AG08396 (cell line): ENCODE measurements at places on chromosomes 1 and 21.

DNA sequence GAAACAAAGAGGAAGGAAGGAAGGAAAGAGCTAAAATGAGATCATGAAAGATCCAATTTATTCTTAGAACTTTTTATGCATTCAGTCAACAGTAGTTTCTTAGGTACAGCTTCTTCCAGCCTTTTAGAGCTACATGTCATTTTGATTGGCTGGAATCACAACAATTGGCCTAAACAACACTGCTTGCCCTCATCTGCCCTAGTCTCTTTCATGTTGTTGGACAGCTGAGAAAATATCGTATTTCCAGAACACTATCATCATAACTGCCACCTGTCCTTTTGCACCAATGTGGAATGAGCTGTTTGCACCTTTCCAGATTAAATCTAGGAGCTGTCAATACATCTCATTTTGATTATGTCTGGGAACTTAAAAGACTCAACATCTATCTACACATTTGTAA lies 161.7 kb downstream of the TGFBR3 start:
- no peak for DNase-seq

DNA sequence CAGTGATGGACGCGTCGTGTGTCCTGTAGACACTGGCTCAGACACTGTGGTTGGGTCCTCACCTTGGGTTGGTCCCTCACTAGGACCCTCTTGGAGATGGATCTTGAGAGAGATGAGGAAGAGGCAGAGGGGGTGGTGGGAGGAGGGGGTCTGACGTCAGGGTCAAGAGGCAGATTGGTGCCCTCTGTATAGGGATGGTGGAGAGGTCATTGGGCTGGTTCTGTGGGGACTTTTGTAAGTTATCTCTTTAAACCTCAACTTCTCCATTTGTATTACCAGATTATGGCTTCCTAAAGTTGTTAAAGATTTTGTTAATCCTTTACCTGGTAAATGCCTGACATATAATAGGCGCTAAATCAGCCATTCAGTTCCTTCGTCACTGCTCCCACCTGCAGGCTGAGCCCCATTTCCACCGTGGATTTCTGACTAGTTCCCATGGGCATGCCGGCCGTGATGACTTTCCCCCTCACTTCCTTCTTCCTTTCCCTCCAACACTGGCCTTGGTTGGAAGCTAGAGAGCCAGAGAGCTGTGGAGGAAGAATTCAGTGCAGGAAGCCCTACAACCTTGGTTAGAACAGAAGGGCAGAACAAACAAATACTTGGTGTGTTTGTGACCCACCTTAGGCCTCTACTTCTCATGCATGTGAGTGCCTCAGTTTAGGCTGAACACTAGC lies 8.6 kb downstream of the H6PD start:
- no peak for DNase-seq

DNA sequence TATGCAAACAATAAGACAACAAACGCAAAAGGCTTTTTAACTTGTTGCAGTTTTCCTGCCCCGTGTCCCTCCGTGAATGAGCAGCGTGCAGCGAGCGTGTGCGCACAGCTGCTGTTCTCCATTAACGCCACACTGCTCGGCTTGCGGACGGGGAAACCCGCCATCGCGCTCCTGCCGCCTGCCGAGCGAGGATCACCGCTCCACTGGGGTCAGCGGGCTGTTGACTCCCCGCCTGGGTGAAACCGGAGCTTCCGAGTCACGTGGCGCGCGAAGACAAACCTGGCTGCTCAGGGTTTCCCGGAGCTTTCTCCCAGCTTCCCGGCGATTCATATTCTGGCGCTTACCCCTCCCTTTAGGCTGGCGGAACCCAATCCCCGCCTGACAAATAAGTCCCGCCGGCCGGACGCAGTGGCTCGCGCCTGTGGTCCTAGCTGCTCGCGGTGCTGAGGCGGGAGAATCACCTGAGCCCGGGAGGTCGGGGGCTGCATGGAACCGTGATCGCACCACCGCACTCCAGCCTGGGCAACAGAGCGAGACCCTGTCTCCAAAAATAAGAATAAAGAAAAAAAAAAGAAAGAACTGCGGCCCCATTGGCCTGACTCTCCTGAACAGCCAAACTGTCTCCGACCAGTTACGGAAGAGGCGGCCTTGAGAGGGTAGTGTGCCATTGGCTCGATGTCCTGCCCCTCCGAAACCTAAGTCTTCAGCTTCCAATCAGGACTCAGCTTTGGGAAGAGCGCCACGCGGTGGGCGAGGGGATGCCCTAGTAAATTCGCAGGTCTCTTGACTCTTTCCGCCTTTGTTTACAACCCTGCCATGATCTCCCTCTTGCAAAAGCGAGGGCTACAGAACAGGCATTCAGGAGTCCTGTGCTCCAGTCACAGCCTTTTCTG lies at the start of gene CREB3L4:
TSS of gene CREB3L4 (plus strand) at position 796 of the 893 bp plus-strand sequence. CDS start 624 bp downstream, outside the sequence.
- DNase-seq: peak; percentile 91

DNA sequence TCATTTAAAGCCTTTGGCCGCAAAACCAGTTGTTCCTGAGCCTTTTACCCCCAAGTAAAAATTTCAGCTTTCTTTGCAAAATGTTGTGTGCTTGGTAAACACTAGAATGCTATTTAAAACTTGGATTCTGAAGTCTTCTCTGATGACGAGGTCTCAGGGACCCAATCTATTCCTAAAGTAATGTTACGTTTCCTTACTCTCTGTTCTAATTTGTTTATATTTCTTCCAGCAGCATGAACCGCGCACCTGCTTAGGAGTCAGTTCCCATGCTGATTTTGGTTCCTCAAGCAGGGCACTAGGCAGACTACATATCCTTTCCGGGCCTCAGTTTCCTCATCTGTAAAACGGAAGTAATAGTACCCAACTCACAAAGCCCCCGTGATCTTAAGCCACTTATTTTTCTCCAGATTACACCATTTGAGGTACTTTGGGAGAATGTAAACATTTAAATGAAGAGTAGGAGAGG lies 969 bp upstream of the ALDH4A1 start:
- DNase-seq: no peak

- no peak for DNase-seq
Observed at GRCh38 chr1:84135341-84135740, 8.7 kb upstream of the PRKACB start.

DNA sequence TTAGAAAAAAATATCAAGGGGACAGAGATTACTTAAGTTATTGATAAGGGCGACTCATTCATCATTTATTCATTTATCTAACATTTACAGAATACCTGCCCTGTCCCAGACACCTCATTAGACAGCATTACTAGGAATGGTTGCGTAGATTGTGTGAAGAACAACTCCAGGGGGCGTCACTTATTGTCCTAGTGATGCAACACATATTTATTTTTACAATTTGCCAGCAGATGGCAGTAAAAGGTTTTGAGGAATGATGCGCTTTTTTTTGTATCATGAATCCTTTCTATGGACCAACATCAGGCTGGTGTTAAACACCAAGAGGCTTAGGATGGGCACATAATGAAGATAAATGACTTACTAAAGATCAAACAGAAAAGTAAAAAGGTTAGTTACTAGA lies 5.5 kb downstream of the NCAM2 start:
- no peak for DNase-seq

DNA sequence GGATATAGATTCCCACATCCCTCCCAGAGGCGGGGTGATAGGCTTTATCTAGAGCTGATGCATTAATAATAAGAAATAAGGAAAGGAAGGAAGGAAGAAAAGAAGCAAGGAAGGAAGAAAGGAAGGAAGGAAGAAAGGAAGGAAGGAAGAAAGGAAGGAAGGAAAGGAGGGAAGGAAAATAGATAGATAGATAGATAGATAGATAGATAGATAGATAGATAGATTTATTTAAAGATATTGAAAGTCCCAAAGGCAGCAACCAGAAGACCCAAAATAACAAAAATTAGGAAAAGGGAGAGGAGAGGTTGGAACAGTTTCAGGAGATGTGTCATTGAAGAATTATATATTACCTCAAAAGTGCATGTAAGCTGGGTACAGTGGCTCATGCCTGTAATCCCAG lies 12.2 kb upstream of the SLC26A9 start:
- DNase-seq: no peak

- no peak for DNase-seq
Observed at GRCh38 chr1:215891266-215892057, 324.4 kb downstream of the KCTD3 start.

GRCh38 chr21:31686272-31686915 lies 26.9 kb downstream of the SOD1 start:
- no peak for DNase-seq

DNA sequence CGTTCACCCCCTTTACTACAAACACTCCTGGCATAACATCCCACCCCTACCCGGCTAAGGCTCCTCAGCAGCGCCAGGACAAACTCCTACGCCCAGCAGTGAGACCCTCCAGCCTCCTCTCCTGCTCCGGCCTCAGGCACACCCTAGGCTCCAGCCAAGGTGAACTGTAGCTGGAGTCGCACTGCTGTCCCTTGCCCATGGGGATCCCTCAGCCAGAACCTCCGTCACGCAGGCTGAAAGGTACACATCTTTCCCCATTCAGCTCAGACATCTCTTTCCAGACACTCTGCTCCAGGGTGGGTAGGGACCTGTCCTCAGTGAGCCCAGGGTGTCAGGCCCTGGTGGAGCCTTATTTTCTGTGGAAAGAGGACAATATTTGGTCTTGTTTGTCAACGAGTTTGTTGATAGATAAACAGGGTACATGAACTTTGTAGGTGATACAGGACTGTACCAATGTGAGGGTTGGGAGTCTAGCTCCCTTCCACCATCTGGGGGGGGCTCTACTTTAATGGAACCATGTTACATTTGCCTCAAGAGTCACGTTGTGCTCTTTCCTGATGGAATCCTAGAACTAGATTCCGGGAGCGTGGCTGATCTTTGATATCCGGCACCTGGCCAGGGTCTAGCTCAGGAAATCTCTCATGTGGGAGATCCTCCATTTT lies 56.5 kb upstream of the SSBP3 start:
- no peak for DNase-seq

DNA sequence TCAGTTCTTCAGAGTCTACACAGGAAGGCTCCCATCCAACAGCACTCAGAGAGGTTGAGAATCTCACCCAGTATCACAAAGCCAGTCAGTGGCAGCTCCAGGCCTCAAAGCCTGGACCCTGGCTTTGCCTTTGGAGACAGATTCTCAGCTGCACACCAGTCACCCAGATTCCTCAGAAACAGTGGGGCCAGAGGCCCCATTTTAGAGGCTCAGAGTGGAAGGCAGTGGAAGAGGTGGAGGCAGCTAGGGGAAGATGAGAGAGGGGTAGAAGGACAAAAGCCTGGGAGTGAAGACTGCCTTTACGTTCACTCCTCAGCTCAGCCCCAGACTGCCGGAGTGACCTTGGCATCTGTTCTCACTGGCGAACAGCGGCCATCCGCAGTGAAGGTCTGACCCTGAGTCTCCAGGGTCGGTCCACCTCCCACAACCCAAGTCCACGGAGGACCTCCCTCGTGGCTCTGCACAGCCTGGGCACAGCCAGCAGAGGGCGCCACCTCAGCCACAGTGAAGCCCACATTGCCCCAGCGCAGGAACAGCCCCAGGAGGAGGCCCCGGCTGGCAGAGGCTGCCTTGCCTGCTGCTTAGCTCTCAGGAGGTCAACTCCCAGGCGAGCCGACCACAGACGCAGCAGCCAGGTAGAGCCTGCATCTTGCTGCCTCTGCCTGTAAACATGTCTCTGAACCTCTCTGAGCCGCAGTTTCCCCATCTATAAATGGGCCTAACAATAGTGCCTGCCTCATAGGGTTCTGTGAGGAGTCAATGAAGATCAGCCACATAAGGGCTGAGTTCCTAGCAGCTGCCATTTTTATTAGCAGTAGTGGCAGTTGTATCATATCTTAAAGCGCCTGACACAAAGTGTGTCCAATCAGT lies 5.9 kb upstream of the FNDC5 start:
- DNase-seq: peak; percentile 85

- no peak for DNase-seq
Observed at GRCh38 chr1:175881246-175881976, 138.0 kb upstream of the TNR start.

DNA sequence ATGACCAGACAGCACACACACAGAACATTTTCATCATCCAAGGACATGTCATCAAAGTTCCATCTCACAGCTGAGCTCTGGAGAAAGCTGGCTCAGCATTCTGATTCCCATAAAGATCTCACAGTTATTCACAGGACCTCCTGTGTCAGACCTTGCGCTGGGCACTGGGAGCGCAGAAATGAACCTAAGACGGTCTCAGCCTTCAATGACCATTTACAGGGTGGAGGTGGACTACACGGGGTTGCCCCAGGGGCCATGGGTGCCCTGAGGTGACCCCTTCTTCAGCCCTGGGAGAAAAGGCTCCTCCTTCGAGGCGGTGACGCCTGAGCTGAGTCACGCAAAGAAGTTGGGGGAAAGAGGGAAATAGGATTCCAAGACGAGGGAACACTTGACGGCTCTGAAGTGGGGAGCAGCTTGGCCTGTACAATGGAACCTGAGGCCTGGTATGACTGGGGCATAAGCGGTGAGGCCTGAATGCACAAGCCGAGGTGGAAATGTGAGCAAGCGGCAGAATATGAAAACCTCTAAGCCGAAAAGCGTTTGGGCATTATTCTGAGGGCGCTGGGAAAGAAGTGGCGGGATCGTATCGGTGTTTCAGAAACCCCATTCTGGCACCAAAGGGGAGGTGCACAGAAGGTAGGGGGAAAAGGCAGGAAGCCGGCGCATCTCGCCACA lies 797 bp downstream of the CC2D1B start:
- DNase-seq: peak; percentile 82

- no peak for DNase-seq
Observed at GRCh38 chr1:161324020-161324419, 9.8 kb downstream of the SDHC start.

GRCh38 chr1:231631717-231632116 lies 5.1 kb downstream of the DISC1 start:
- DNase-seq: no peak

GRCh38 chr1:22320587-22321344 lies 130.9 kb upstream of the ZBTB40 start:
- DNase-seq: no peak

GRCh38 chr21:42570362-42570761 lies 56.7 kb downstream of the SLC37A1 start:
- no peak for DNase-seq

DNA sequence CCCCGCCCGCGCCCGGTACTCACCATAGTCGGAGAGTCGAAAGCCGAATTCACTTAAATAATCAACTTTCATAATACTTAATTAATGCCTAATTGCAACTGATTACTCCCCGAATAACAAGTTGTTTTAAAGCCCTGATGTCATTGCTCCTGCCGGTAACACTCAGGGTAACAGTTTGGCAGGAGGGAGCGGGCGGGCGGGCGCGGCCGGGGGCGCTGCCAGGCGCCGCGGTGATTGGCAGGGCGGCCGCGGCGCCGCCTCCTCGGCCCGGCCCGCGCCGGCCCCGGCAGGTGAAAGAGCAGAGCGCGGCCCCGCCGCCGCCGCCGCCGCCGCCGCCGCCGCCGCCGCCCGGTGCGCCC lies 102.2 kb downstream of the CASZ1 start:
- no peak for DNase-seq

- DNase-seq: no peak
Observed at GRCh38 chr1:110348050-110348449, 8.9 kb downstream of the RBM15 start.

GRCh38 chr1:205421798-205422197 lies at the start of gene LEMD1:
TSS of gene LEMD1 (minus strand) at chr1:205422056. CDS start at chr1:205420536, 1,520 bp downstream.
- no peak for DNase-seq

- DNase-seq: no peak
Observed at GRCh38 chr21:24276204-24276603, 1331.1 kb downstream of the MRPL39 start.
